ENCODE measurements at places on chromosomes 5 and 9.

- DNase-seq: peak; percentile 76
Measured at GRCh38 chr5:87411973-87412629, 629 bp downstream of the CCNH start.

- DNase-seq: no peak
Measured at GRCh38 chr5:19175776-19176570, 812.0 kb downstream of the CDH18 start.

- DNase-seq: no peak
Measured at GRCh38 chr5:101425339-101425859, 522.3 kb upstream of the ST8SIA4 start.

DNA sequence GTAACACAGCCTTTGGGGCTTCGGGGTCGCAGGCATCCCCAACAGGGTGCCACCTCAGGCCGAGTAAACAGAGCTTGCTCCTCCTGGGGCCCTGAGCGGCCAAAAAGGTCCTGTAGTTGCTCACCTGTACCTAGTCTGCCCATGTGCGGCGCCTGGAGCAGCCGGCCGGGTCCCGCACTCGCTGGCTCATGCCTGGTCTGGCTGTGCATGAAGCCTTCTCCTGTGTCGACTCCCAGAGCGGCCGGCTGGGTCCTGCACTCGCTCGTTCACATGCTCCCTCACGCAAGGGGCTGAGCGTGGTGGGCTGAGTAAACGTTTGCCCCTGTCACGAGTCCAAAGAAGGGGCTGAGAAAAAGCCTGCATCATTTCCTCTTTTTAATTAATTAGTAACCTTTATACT lies 162.4 kb upstream of the TUT7 start:
- DNase-seq: no peak

DNA sequence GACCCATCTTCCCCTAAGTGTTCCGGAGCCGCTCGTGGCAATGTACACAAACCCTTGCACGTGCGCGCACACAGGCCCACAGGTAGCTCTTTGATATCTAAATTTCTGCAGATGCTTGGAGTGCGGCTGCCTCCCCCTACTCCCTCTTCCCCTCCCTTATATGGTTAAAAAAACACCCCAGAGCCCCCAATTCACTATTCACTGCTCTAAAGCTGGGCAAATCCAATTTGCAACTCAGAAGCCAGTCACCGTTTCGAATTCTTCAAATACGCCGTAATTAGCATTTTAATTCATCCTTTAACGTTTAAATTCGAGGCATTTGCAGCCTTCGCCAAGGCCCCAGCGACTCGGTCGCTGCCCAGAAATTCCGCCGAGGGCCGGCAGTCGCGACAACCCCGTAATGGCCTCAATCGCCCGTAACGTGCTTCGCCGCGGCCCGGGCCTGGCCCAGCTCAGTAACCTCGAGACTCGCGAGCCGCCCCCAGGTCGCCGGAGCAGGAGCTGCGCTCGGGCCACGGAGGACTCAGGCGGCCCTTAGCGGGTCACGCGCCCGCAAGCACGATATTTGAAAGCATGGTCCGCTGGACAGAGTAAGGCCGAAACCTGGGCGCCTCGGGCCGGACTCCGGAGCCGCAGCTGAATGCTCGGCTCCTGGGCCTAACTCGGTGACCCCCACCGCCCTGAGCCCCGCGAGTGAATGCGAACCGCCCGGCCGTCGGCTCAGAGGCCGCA lies 1.3 kb downstream of the IRX2 start:
- DNase-seq: no peak

- no peak for DNase-seq
Measured at GRCh38 chr5:122163121-122164069, 34.0 kb downstream of the ZNF474 start.

DNA sequence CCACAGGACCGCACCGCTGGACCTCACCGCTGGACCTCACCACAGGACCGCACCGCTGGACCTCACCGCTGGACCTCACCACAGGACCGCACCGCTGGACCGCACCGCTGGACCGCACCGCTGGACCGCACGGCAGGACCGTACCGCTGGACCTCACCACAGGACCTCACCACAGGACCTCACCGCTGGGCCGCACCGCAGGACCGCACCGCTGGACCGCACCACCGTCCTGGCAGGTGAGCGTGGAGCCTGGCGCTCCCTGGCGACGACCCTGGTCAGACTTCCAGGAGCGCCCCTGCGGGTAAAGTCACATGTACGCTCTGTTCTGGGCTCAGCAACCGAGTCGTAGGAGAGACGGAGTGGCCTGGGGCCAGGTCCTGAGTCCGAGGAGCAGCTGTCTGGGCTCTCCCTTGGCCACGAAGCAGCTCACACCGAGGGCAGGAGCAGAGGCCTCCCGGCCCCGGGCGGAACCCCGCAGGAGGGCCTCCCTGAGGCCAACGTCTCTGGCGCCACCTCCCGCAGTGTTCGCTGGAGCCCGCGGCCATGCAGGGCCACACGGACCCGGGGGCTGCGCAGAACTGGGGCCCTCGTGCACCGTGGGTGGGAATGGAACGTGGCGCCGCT lies 30.5 kb downstream of the MRPL36 start:
- no peak for DNase-seq

GRCh38 chr5:110269478-110270142 lies 456.9 kb downstream of the TMEM232 start:
- no peak for DNase-seq

- no peak for DNase-seq
Measured at GRCh38 chr5:38807570-38808483, 38.0 kb upstream of the OSMR start.

DNA sequence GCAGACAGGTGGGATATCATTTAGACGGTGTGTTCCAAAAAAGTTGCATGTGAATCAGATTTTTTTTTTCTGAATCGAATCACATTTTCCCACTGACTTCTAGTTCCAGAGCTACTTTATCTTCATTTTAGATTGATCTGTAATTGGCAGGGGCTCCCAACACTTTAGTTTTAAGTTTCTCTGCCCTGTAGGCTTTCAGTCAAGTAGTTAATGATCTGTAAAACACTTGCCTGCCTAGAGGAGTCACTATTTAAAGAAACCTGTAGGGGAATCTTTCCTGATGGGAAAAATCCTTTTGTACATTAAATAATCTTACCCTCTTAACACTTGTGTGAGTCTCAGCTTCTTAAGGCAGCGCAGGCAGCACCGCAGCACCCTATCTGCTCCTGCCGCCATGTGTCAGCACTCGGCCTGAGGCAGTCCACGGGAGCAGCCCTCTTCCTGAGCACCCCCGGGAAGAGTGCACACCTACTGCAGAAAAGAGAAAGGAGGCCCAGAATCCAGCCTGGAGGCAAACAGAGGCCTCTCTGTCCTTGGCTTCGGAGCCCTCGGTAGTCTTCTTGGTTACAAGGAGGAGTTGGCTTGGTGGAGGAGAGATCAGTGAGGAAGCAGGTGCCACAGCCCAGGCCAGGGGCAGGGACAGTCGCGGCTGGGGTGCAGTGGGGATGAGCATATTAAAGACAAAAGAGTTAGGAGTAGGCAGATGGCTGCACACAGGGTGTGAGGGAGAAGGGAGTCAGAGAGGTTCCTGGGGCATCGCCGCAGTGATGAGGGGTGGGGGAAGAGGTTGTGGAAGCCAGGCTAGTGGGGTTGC lies 209.3 kb downstream of the GAPVD1 start:
- DNase-seq: no peak

DNA sequence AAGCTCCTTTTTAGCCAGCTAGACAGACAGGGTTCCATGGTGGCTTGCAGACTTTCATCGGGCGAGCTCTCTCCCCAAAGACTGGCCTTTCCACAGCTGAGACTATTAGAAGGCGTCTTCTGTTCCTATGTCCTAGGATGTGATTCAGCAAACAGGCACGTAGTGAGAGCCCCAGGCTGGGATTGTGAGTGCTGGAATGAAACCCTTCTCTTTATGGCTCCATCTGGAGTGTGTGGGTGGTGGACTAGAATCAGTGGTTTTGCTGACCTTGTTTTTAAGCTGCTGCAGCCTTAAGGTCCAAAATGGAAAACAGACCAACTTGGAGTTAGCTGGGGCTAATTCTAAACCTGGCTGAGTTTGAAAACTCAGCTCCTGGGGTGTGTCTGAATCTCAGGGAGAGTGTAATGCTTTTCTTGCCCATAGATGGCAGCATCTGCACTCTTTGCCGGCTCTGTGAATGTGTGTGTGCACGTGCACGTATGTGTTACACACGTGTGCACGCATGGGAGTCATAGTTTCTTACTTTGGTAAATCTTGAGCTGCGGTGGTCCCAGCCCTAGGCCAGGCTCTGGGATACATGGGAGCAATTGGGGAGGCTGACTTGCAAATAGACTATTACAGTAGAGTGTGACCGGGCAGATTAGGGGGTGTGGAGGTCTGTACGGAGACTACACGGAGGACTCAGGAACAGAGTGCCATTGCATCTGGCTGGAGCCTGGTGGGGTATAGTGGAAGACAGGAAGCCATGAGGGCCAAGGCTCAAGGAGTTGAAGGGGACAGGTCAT lies 10.7 kb downstream of the GSN start:
- DNase-seq: peak; percentile 92

DNA sequence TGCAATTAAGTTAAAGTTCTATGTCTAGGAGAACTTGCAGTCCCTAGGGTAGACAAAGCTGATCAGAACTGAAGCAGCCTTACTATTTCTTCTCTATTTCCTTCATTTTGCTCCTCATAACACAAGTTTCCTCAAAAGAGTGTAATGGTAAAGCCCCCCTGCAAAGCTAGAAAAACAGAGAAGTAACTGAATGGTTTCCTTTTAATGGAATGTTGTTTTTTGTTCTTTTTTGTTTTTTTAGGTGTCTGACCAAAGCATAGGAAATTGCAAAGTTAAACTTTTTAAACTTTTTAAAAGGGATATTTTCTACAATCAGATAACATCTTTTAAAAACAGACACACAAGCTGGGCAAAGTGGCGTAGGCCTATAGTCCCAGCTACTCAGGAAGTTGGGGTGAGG lies 145.7 kb downstream of the TLE1 start:
- DNase-seq: no peak

DNA sequence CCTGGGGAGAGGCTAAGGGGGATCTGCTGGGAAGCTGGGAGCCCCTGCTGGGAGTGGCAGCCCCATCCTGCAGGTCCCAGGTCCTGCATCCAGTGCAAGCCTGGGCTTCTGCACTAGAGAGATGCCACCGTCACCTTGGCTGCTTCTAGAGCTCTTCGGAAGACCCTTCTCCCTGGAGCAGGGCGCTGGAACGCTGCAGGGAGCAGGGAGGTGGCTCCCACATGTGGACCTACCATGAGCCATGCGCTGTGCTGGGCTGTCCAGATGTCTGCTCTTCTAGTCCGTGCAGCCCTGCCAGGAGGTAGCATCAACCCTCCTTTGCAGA lies 90.9 kb upstream of the PHYKPL start:
- no peak for DNase-seq

GRCh38 chr5:147879784-147880183 lies 1.3 kb downstream of the SCGB3A2 start:
- no peak for DNase-seq
